ENCODE measurements at places on chromosomes 6 and 20. TPM values are rescaled to one million over a fixed set of nuclear protein-coding genes. Genes with fewer than 3 reads are reported as not detected.

MAPK13 gene
- total RNA-seq: 18.7 TPM

PCMTD2 gene
- 47.9 TPM for total RNA-seq

PPIL1 gene
- 41.1 TPM for total RNA-seq

PLCB4 gene
- not detected for total RNA-seq

SLC22A7 gene
- total RNA-seq: not detected

PRICKLE4 gene
- not detected for total RNA-seq

SOX4 gene
- 4.5 TPM for total RNA-seq

SLC22A16 gene
- 0.18 TPM for total RNA-seq

GINS1 gene
- total RNA-seq: 31.3 TPM

SERPINB1 gene
- 67.0 TPM for total RNA-seq

R3HDML gene
- total RNA-seq: not detected

RAET1L gene
- total RNA-seq: not detected

DEFB113 gene
- total RNA-seq: not detected

DEFB128 gene
- total RNA-seq: not detected

CYP24A1 gene
- total RNA-seq: not detected

ARMH2 gene
- total RNA-seq: 1.4 TPM

BHLHE23 gene
- total RNA-seq: not detected

HLA-DPA1 gene
- total RNA-seq: 119 TPM

EHMT2 gene
- total RNA-seq: 73.1 TPM

ENPP4 gene
- total RNA-seq: 4.9 TPM

RARS2 gene
- 27.4 TPM for total RNA-seq

DCDC2 gene
- not detected for total RNA-seq

ME1 gene
- total RNA-seq: not detected

BEND3 gene
- total RNA-seq: 7.5 TPM

CALHM4 gene
- total RNA-seq: not detected

CTCFL gene
- total RNA-seq: not detected

FERMT1 gene
- 0.75 TPM for total RNA-seq

LAMA5 gene
- 0.77 TPM for total RNA-seq

SRPK1 gene
- total RNA-seq: 89.4 TPM

XKR7 gene
- 0.05 TPM for total RNA-seq

ZC2HC1B gene
- total RNA-seq: not detected

MYLK2 gene
- total RNA-seq: 0.50 TPM

OTOR gene
- total RNA-seq: not detected

CST2 gene
- total RNA-seq: not detected

HS3ST5 gene
- not detected for total RNA-seq

MSH5 gene
- total RNA-seq: 76.5 TPM

B3GALT4 gene
- 13.9 TPM for total RNA-seq

PXDC1 gene
- total RNA-seq: 0.11 TPM

RAB5IF gene
- total RNA-seq: 107 TPM

LY6G6D gene
- not detected for total RNA-seq

LATS1 gene
- total RNA-seq: 40.1 TPM

PTCHD4 gene
- not detected for total RNA-seq

PXMP4 gene
- total RNA-seq: 14.7 TPM

WFDC2 gene
- total RNA-seq: 0.52 TPM

SMIM28 gene
- not detected for total RNA-seq

OR2J3 gene
- total RNA-seq: not detected

ARMC12 gene
- 0.91 TPM for total RNA-seq

PAX1 gene
- total RNA-seq: not detected

NMBR gene
- not detected for total RNA-seq

GRIK2 gene
- not detected for total RNA-seq

FOXA2 gene
- not detected for total RNA-seq

KIAA1755 gene
- total RNA-seq: not detected

POM121L2 gene
- not detected for total RNA-seq

Data from T-helper 2 cell treated with Interferon-gamma antibody and Interleukin-4, amounts not matched to agents 100 ng/mL and 5 ng/mL, for 36 hours (primary cell).